ENCODE measurements at places on chromosomes 16 and 17.

DNA sequence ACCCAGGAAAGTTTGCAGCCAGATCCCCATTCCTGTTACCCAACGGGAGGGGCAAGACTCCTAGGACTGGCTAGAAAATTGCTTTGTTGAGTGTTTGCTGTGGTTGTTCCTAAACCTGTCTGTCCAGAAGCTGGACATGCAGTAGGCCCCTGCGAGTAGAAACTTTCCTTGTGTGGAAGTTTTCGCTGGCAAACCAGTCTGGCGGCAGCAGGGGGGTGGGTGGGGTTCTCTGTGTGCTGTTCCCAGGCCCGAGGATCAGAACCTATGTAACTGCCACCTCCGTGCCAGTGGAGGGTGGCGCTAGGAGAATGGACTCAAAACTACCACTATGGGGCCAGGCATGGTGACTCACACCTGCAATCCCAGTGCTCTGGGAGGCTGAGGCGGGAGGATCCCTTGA is 9.2 kb downstream of the SGSM2 start:
- no peak for DNase-seq

DNA sequence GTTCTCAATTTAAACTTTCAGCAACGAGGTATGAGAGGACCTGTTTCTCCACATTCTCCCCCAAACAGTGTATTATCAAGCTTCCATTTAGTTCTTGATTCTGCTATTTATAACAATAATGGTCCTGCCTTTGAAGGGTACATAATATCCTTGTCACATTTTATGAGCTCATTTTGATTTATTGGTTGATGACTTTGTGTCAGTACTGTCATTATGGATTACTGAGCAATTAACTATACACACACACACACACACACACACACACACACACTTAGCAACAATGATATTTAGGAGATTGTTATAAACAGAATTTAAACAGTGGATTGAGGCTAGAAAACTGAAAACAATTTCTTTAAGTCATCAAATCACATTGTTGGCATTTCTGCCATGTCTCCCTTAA is 7.0 kb downstream of the TMIGD1 start:
- no peak for DNase-seq

- peak; percentile 19 for DNase-seq
Measured at GRCh38 chr17:51298508-51299371, 38.4 kb downstream of the UTP18 start.

DNA sequence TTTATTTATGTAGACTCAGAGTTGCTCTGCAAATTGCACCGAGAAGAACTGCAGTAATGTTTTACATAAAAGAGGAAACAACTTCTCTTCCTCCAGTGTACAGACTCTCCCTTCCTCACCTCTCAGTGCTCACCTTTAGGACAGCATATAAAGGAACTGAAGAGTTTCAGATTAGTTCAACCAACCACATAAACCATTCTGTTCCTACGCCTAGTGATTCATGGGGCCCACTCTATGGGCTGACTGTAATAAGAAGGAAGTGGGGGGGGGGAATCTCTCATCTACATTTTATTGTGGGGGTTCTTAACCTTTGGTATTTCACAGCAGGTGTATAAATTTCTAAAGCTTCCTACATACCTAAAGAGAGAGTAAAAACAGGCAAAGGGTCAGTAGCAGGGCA is 18.3 kb downstream of the ZSWIM7 start:
- no peak for DNase-seq

- DNase-seq = no peak
Measured at GRCh38 chr17:27980043-27980442, 62.4 kb upstream of the NLK start.

GRCh38 chr16:9908613-9909012 is 273.6 kb downstream of the GRIN2A start:
- DNase-seq = no peak

- DNase-seq = no peak
Measured at GRCh38 chr17:67992548-67993152, 3.6 kb downstream of the C17orf58 start.

GRCh38 chr17:56978441-56979090 is 635 bp downstream of the SCPEP1 start:
- DNase-seq = peak; percentile 57

DNA sequence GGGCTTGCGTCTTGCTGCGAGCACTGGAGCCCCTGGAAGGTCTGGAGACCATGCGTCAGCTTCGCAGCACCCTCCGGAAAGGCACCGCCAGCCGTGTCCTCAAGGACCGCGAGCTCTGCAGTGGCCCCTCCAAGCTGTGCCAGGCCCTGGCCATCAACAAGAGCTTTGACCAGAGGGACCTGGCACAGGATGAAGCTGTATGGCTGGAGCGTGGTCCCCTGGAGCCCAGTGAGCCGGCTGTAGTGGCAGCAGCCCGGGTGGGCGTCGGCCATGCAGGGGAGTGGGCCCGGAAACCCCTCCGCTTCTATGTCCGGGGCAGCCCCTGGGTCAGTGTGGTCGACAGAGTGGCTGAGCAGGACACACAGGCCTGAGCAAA is 7.4 kb downstream of the MPG start:
- DNase-seq = no peak

DNA sequence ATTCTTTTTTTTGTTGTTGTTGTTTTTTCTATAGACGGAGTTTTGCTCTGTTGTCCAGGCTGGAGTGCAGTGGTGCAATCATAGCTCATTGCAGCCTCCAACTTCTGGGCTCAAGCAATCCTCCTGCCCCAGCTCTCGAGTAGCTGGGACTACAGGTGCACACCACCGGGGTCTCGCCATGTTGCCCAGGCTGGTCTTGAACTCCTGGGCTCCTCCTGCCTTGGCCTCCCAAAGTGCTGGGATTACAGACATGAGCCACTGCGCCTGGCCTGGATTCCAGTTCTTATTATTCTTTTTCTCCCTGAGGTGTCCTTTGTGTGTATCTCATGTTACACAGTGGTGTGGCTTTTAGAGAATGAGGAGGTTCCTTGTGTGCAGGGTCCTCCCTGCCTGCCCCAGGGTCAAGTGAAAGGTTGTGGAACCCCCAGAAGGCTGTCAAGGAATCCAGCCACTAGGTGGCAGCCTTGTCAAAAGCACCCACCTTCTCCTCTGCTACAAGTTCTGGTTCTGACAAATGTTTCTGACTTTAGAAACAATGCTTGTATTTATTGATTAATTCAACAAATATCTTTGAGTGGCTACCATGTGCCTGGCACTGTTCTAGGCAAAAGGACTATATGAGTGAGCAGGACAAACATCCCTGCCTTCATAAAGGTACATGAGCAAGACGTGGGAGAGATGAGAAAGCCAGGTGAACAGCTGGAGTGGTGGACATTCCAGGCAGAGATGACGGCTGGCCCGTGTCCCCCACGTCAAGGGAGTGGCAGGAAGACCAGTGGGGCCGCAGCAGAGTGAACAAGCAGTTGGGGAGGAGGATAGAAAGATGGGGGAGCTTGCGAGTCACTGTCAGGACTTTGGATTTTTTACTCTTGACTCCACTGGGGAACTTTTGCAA is 112.4 kb downstream of the SPECC1 start:
- DNase-seq = peak; percentile 38

- no peak for DNase-seq
Measured at GRCh38 chr16:982145-983043, 824 bp downstream of the SOX8 start.

GRCh38 chr16:5903832-5904231 is 806.2 kb upstream of the EEF2KMT start:
- no peak for DNase-seq

GRCh38 chr17:1943436-1943831 is 81.7 kb downstream of the RTN4RL1 start:
- peak; percentile 44 for DNase-seq

DNA sequence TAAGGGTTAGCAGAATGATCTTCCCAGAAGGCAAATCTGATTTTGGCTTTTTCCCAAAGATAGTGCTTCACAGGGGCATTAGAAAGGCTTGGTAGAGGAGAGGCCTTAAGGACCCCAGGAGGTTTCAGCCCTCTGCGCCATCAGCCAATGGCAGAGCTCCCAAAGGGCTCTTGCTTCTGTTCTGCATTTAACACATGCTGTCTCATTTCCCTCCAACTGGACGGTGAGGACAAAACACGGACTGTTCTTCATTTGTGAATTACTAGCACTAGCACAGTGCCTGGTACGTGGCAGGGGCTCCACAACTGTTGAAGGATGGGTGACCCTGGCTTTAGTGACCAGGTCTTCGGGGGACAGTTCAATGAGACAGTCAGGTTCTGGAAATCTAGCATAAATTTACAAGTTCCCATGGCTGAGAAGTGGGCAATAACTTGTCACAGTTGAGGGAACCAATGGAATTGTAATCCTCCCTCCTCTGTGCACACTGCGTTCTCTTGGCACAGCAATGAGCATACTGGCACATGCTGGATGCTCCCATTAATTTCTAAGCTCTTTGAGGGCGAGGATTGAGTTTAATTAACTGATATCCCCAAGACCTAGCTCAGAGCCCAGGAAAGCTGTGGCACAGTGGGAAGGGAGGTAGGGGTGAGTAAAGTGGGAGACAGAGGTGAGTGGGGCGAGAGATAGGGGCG is 45.4 kb downstream of the COG7 start:
- DNase-seq = no peak

- DNase-seq = no peak
Measured at GRCh38 chr16:63185235-63185780, 1149.1 kb upstream of the CDH8 start.

DNA sequence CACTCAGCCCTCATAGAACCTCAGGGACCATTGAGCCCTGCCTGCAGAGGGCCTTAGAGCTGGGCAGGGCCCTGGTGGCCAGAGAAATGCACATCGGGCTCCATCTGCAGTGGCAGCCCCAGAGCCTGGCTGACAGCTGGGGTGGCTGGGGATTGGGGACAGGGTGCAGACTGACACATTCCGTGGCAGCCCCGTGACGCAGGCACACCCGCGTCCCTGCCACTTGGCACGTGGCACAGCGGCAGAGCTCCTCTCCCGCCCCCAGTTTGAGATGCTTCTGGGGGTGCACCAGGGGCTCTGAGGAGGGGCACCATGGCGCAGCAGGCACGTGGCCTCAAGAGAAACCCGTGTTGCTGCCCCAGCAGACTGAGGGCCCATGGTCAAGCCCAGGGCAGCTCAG is 2.2 kb downstream of the FBXL16 start:
- DNase-seq = no peak

- no peak for DNase-seq
Measured at GRCh38 chr17:33138627-33139026, 147.0 kb downstream of the SPACA3 start.

DNA sequence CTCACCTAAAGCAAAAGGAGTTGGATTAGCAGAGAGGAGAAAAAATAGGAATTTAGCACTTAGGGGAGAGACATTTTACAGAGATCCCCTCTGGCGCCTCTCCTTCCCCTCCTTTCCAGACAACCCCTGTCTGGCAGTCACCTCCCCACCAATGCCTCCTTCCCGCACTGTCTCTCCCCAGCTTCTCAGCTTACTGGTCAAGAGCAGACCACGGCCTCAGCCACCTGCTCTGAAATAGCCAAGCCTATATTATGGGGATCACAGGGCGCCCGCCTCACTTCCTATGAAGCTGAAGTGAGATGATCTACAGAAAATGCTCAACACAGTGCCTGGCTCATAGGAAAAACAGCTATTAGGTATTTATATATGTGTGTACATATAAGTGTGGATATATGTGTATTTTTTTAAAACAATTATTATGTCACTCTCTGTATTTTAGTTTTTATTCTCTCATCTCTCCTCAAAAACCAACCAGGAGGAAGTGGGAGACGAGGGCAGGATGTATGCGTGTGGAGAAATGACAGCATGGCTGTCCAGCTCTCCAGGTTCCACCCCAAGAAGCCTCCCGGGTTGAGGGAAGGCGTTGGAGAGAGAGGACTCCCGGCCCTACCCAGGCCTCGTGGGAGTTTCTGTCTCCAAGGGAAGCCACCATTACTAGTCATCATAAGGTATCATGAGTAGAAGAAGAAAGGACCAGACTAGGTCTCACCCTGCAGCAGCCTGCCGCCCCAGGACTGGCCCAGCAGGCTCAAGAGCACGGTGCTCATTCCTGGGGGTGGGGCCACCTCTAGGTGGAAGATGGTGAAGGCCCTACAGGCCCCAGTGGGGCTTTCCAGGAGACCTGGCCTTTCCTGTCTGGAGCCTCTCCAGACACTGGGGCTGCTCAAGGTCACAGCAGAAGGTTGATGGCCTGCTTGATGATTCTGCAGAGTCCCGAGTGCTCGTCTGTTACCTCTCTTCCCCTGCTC is 27.2 kb downstream of the MAP3K14 start:
- DNase-seq = no peak

- DNase-seq = no peak
Measured at GRCh38 chr16:80008857-80009256, 408.3 kb upstream of the MAF start.

GRCh38 chr16:23062524-23062923 is 86.7 kb downstream of the USP31 start:
- no peak for DNase-seq

- no peak for DNase-seq
Measured at GRCh38 chr17:80633207-80633606, 88.6 kb downstream of the RPTOR start.

GRCh38 chr17:38327936-38328335 is 15.8 kb downstream of the GPR179 start:
- no peak for DNase-seq

DNA sequence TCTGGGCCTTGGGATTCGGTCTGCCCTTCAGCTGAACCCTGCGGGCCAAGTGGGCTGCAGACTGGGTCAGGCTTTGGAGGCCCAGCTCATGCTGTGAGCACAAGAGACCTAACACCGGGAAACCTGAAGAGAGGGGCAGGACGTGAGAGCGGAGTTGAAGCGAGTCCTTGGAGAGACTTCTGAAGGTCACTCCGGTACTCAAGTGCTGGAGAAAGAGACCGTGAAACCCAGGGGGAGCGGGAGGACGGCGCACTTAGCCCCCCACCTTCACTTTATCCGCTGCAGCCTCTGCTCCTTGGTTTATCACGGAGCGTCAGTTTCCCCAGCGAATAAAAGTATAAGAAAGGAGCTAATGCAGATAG is 361 bp downstream of the UQCRC2 start:
- no peak for DNase-seq

GRCh38 chr16:62970851-62971250 is 934.6 kb upstream of the CDH8 start:
- no peak for DNase-seq

DNA sequence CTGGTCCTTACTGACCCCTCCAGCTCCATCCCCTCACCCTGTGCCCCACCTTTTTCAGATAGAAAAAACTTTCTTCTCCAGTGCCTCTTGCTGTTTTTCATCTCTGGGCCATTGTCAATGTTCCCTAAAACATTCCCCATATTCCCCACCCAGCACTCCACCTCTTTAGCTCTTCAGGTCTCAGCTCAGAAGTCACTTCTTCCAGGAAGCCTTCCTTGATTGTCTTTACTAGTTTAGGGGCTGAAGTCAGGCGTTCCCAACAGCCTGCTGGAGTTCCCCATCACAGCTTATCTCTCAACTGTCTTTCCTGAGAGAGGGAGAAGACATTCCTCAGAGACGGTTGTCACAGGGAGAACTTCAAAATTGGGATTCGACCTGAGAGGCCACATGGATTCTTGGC is 1.3 kb upstream of the MMP2 start:
- DNase-seq = no peak
